ENCODE measurements at places on chromosomes 1 and 21. TPM values are rescaled to one million over a fixed set of nuclear protein-coding genes. Genes with fewer than 3 reads are reported as not detected.

DNAJC28 gene
- total RNA-seq, result 2.4 TPM

ROR1 gene
- 10.8 TPM for total RNA-seq

FH gene
- 93.2 TPM for total RNA-seq

TLCD4 gene
- 0.89 TPM for total RNA-seq

YRDC gene
- total RNA-seq, result 17.0 TPM

- no peak for DNase-seq
Measured at GRCh38 chr21:34781526-34781925, 112.7 kb downstream of the CLIC6 start.

DNA sequence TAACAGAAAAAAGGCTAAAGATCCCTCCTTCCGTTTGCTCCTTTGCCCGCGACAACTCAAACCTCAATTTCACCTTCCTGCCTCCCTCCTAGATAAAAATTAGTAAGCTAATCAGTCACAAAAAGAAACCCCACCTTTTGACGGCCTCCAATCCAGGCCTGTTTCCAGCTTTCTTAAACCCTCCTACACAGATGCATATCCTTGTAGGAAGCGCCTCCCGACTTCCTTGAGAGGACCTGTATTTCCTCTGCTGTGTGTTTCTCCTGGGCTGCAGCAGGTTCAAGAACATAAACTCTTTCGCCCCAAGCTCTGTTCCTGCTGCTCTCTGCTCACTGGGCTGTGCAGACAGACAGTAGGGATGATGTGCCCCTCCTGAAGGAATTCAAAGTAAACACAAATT lies 168.8 kb downstream of the CYYR1 start:
- DNase-seq, result no peak

GRCh38 chr1:89557956-89558355 lies 33.3 kb downstream of the LRRC8B start:
- DNase-seq, result no peak

DNA sequence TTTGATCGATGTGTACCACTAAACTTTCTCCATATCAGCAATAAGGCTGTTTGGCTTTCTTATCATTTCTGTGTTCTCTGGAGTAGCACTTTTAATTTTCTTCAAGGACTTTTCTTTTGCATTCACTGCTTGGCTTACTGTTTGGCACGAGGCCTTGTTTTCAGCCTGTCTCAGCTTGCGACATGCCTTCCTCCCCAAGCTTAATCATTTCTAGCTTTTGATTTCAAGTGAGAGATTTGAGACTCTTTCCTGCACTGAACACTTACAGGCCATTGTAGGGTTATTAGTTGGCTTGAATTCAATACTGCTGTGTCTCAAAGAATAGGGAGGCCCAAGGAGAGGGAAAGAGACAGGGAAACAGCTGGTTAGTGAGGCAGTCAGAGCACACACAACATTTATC lies 120.6 kb upstream of the KCND3 start:
- DNase-seq, result no peak

GRCh38 chr1:109296782-109297181 lies 10.0 kb downstream of the MYBPHL start:
- no peak for DNase-seq

DNA sequence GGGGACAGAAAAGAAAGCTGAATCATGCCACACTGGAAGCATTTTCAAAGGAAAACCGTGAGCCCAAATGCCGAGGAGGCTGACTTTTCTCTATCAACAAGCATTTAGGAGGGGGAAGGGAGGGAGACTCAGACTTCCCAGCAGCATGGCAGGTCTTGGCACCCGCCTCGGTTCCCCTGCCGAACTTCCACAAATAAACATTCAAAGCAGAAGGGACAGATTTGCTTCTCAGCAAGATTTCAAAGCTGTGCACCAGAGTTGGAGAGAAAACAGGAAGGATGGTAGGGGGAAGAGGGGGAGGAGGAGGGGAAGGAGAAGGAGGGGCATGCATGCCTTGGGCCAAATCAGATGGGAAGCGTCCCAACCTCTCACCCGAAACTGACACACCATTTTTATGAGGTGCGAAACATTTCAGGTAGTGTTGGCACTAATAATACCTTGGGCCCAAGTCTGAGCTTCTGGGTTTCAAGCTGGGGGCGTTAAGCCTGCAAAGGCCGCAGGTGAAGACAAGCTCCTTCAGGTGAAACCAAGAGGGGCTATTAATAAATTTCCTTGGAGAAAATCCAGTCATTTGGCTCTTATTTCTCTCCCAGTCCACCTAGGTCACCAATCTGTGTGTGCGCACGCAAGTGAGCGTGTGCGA lies 26.4 kb downstream of the ABCA4 start:
- DNase-seq, result no peak

GRCh38 chr1:65148548-65149350 lies 746 bp downstream of the AK4 start:
- DNase-seq, result peak; percentile 17
